GM23248 (cell line): ENCODE measurements at places on chromosomes 11 and 22. TPM values are rescaled to one million over a fixed set of nuclear protein-coding genes. Genes with fewer than 3 reads are reported as not detected.

- peak; percentile 21 for DNase-seq
These were observed 42.2 kb downstream of the P4HA3 start for GRCh38 chr11:74269161-74269811.

GRCh38 chr22:26585104-26585790, 4.7 kb downstream of the TPST2 start:
- peak; percentile 93 for DNase-seq

GRCh38 chr11:44017443-44018126, 30.2 kb upstream of the ACCSL start:
- peak; percentile 42 for DNase-seq

- peak; percentile 62 for DNase-seq
These were observed 517 bp downstream of the HIRA start for GRCh38 chr22:19430890-19431541.

- no peak for DNase-seq
These were observed 6.5 kb downstream of the DGAT2 start for GRCh38 chr11:75775056-75775455.

GRCh38 chr11:2264366-2265053, 5.9 kb downstream of the ASCL2 start:
- DNase-seq = no peak

- DNase-seq = no peak
These were observed 114.8 kb downstream of the FAM76B start for GRCh38 chr11:95674657-95675358.

GRCh38 chr22:20228055-20228938, 39.8 kb downstream of the RTN4R start:
- no peak for DNase-seq

- peak; percentile 18 for DNase-seq
These were observed 161.7 kb downstream of the RAB38 start for GRCh38 chr11:88013508-88014065.

DNA sequence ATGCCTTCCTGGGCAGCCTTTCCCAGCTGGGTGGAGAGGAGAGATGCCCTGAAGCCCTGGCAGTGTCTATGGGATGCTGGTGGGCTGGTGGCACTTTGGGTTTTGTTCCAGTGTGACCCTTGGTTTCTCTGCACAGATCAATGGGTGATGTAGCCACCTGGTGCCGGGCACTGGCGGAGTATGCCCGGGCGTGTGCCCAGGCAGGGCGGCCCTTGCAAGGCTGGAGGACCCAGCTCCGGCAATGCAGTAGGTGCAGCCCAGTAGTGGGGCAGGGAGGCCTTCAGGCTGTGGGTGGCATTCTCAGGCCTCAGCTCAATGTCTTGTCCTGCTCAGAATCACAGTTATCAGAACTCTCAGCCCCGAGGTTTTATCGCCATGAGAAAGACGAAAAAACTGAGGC, 11.9 kb downstream of the OTOG start:
- no peak for DNase-seq

- no peak for DNase-seq
These were observed 365.7 kb upstream of the CADM1 start for GRCh38 chr11:115869780-115870431.

- no peak for DNase-seq
These were observed 17.9 kb downstream of the TMEM218 start for GRCh38 chr11:125093502-125093901.

DNA sequence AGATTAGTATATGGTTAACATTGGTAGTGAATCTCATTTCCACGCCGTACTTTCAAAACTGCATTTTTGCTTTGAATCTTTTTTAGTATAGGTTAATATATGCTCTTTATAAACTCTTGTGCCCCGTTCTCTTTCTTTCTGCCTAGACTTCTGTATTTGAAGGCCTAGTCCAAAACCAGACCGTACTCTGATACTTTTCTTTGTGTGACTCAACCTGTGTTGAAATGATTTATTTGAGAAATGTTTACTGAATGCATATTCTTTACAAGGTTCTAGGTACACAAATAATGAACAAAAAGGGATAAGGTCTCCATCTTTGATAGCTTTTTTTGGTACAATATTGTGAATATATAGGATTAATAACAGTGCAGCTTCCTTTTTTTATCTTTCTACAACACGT, 68.3 kb downstream of the HIPK3 start:
- peak; percentile 44 for DNase-seq

DNA sequence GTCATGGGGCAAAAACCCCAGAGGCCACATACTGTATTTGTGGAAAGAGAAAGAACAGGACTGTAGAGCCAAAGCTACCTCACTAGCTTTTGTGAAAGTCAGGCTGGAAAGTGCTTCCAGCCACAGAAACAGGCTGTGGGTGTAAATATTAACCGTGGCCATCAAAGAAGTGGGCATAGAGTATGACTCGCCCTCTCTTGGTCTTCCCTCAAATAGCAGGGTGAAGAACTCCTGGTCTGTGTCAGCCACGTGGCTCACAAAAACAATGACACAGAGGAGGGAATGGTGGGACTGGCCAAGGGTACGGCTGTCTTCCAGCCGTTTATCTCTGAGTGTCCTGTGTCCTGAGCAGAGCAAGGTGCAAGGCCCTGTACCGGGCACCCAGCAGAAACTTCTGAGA, 37.6 kb upstream of the UBASH3B start:
- DNase-seq = no peak

DNA sequence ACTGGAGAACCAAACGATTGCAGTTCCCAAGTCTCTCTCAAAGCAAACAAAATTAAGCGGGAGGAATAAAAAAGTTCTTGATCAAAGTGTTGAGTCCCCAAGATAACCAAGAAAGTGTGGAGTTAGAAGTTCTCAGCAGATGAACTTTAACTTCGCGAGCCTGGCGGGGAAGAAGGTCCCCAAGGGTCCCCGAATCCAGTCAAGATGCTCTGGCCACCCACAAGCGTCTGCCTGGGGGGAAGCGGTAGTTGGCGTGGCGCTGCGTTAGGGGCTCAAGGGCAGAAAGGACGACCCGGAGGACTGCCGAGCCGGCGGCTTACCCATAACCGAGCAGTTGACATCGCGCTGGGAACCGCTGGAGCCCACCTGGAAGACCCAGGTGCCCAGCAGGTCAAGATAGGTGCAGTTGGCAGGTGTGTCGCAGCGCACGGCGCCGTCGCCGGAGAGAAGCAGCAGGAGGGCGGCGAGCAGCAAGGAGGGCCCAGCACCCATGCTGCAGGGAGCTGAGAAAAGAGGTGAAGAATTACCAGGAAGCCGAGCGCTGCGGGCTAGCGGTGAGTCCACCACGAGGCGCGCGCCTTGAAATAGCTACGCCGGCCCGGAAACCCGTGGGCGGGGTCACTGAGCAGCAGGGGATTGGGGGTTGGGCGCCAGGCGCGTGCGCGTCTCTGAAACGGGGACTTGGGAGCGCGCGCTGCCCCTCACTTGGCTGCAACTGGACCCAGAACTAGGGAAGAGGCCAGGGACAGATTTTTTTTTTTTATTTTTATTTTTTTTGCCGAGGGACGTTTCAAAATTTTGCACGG, at the start of gene CTSC:
CTSC (minus strand) TSS at position 556 of the 806 bp plus-strand sequence; CDS start at position 492, 64 bp downstream.
- peak; percentile 97 for DNase-seq

DNA sequence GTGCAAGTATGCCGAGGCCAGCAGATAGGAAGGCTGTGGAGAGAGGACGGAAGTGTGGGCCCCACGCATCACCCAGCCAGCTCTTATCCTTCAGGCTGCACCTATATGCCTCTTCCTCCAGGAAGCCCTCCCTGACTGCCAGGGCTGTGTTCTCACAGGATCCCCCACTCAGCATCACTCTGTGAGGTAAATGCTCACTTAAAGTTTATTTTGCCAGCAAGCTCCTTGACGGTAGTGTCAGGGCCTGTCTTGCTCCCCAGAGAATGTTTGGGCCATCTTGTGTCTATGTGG, 4.4 kb downstream of the TBX10 start:
- no peak for DNase-seq

DNA sequence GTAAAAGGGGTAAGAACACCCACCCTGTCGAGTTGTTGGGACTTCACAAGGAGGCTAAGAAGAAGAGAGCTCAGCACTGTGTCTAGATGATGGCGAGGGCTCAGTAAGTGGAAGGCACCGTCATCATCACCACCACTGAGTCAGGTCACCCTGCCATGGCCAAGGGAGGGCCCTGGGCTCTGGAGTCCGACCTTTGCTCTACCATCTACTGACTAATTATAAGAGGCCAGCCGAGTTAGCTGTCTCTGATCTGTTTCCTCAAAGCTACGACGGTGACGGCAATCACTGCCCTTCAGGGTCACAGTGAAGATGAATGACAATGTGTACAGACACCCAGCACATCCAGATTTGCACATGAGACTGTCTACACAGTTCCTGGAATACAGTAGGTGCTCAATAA, 29.3 kb downstream of the KIAA0930 start:
- peak; percentile 76 for DNase-seq

DNA sequence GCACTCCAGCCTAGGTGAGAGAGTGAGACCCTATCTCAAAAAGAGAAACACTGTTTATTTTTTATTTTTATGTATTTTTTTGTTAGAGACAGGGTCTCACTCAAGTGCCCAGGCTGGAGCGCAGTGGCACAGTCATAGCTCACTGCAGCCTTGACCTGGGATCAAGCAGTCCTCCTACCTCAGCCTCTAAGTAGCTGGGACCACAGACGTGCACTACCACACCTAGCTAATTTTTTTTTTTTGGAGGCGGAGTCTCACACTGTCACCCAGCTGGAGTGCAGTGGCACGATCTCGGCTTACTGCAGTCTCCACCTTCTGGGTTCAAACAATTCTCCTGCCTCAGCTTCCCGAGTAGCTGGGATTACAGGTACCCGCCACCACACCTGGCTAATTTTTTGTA, 6.4 kb downstream of the RBX1 start:
- DNase-seq = no peak

DNA sequence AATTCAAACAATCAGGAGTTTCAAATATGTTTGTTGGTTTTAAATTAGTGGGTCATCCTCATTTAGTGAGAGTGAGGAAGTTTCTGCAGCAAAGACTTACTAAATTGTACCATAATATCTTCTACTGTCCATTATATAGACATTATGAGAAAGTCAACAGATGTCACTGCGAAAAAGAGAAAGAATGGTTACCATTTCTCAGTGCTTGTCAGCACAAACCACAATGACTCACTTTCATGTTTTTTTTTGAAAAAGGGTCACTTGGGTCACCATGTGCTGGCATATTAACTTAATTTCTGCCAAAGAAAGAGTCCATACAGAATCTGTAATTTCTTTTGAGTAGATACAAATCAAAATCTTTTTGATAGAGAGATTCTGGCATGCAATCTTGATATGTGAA, 924.6 kb upstream of the FAT3 start:
- DNase-seq = no peak

- DNase-seq = no peak
These were observed 33.1 kb upstream of the SEPTIN5 start for GRCh38 chr22:19680911-19681862.

DNA sequence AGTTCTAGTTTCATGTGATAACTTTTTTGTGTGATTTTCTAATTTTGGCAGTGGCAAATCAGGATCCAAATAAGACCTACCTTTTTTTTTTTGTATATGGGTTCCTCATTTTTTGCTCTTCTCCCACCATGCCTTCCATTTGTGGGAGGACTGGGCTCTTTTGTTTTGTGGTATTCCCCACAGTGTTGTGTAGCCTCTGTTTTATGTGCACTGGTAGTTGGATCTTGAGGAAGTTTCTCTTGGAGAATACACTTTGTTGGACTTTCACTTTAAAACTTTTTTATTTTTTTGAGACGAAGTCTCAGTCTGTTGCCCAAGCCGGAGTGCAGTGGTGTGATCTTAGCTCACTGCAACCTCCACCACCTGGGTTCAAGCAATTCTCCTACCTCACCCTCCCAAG, 39.7 kb downstream of the PPP6R3 start:
- no peak for DNase-seq

DNA sequence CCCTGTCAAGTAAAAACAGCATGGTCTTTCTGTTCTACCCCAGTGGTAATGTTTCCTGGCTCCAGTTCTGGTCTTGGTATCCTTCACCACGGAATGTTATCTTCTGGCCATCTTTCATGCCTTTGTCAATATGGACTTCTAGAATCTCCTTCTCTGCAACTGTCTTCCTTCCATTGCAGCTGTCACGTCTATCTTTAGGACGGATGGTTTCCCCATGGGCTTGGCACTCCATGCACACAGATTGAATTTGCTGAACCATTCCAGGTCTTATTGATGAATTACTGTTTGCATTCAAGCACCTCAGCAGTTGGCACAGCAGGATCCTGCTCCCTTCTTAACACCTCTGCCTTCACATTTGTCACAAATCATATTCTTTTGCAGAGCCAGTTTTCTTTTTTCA, 44.9 kb upstream of the SLC25A18 start:
- no peak for DNase-seq

DNA sequence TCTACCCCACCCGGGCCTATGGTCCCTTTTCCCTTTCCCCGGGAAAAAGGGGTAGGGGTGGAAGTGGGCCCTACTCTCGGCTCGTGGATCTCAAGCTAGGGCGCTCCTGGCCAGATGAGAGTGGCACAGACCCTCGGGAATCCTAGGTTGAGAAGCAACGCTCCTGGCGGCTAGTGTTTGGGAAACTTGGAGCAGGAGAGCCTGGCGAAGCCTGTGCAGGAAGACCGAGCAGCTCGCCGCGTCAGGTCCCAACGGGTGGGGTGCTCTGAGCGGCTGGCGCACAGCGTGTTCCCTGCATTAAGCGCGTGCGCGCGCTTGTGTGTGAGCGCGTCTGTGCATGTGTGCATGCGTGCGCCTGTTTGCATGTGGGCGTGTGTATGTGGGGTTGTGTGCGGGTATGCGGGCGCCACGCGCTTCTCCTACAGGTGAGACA, 7.1 kb upstream of the FLI1 start:
- peak; percentile 79 for DNase-seq

DNA sequence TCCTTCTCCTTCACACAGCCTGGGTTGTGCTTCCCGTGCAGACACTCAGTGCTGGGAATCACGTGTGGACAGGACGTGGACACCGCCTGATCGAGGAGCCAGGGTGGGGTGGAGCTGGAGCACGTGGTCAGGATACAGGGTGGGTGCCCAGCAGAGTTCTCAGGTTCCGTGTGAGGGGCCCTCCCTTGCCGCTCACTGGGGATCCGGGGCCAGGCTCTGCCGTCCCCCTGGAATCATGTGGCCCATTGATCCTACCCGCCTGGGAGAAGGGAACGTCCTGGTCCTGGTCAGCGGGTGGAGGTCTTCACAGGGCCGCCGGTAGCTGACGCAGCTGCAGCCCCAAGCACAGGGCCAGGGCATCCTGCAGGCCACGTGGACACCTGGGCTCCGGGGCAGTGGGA, 397.7 kb downstream of the TBC1D22A start:
- DNase-seq = no peak

DNA sequence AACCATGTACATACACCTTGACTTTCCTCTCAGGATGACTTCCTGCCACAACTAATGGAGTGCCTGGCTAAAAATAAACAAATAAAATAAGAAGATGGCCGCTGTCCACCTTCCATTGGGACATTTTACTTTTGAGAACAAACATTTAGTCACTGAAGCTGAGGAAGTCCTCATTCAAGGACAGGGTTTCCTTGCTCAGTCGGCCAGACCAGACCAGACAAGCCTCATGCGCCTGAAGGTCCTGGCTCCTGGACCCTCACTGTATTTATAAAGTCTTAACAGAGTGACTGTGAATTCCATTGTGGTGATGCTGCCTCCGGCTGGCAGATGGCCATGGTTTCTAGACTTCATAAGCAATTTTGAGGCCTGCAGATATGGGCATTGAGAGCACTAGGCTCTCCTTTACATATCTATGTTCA, 114.5 kb downstream of the MAML2 start:
- DNase-seq = peak; percentile 85

DLG2 gene
- total RNA-seq = 1.7 and 9.0 TPM in 2 replicates

CHCHD10 gene
- 1.6 TPM in 1 of 2 replicates, not detected in the other for total RNA-seq

MMP3 gene
- 16.1 and 19.1 TPM in 2 replicates for total RNA-seq

C11orf52 gene
- total RNA-seq = 2.1 and 3.5 TPM in 2 replicates

SLC15A3 gene
- 0.51 and 2.2 TPM in 2 replicates for total RNA-seq

OR6T1 gene
- not detected in 2 replicates for total RNA-seq

UBQLNL gene
- total RNA-seq = 0.32 TPM in 1 of 2 replicates, not detected in the other

SLC25A18 gene
- not detected in 2 replicates for total RNA-seq

RIMBP3B gene
- 0.13 TPM in 1 of 2 replicates, not detected in the other for total RNA-seq

MRGPRE gene
- total RNA-seq = not detected in 2 replicates

NCAM1 gene
- total RNA-seq = 1.8 and 3.8 TPM in 2 replicates

OSBPL5 gene
- total RNA-seq = 47.6 and 57.6 TPM in 2 replicates
